ENCODE measurements at places on chromosomes 5 and 9.

- DNase-seq: no peak
Observed at GRCh38 chr5:42377496-42377895, 45.7 kb upstream of the GHR start.

GRCh38 chr5:8958602-8959001 lies 587.3 kb downstream of the SEMA5A start:
- DNase-seq: no peak

- no peak for DNase-seq
Observed at GRCh38 chr5:113574417-113574816, 60.9 kb downstream of the YTHDC2 start.

DNA sequence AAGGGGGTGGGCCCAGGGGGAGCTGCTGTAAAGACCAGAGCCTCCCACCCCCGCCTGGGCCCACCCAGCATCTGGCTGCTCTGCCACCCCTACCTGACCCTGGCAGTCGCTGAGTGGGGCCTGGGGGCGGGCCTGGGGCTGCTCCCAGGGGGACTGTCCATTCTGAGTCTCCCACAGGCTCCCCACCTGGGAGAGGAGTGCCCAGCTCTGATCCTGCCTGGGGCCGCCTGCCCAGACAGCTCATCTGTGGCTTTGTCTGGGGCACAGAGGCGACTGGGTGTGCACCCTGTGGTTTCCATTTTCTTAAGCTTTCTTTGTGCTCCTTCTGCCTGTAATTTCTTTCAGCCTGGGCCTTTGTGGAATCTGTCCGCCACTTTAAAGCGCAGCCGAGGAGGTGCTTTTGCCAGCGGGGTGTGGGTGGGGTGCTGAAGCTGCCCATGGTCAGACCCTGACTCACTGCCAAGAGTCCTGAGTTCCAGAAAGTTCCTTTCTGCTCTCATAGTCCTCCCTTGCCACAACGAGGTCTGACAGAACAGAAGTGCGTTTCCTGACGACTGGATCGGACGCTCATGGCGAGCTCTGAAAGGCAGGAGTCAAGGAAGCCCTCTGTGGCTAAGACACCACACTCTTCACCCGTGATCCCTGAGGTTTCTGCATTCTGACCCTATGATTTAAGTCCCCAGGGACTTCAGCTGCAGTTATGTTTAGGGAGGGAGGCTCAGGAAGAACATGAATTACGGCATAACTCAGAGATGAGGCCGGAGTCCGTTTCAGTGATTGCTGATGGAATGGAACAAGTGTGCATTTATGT lies 225.0 kb downstream of the FANCC start:
- no peak for DNase-seq

DNA sequence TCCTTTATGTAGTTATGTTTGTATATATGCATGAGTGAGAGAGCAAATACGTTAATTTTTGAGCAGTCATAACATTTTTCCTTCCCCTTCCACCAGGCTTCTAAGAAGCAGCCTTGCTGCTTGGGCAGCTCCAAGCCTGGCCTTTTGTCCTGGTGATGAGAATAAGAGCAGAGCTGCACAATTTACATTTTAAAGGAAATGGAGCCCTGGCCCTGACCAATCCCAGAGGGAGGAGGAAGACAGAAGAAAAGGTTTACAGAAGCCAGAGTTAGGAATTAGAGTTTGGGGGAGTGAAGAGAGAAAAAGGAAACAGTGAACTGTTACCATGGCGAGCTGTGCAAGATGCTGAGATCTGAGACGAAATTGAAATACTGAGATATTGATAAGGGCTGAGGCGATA lies 25.3 kb upstream of the EFNA5 start:
- no peak for DNase-seq

- DNase-seq: no peak
Observed at GRCh38 chr9:136352682-136353081, 10.9 kb downstream of the DNLZ start.

DNA sequence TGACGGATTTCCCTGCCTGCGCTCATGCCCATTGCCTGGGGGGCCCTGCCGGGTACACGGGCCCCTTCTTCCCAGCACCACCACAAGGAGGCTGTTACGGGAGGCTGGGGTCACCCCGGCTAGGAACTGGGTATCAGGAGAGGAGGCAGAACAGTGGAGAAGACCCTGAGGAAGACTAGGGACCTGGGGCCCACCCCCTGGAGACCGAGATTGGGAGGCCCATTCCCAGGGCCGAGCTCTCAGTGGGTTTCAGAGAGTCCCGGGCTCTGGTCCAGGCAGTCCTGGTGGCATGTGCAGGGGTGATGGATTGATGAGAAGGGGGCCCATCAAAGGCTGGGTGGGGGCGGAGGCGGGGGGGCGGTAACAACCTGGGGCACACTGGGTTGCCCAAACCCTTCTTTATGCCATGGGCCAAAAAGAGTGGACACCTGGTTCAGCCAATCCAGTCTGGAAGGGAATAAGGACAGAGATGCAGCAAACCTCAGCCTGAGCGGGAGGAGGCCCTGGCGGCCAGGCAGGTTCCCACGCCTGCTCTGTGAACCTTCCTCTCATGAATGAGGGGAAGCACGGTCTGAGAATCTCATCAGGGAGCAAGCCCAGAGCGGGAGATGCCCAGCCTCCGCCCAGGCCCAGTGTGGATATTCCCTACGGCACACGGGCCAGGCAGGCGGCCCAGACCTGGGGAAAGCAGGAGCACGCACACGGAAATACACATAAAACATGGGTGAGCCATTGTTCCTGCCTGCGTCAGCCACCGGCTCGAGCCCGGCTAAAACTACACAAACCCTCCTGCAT lies 785 bp upstream of the P4HA2 start:
- no peak for DNase-seq

GRCh38 chr9:71131145-71131544 lies 9.7 kb upstream of the TRPM3 start:
- no peak for DNase-seq

DNA sequence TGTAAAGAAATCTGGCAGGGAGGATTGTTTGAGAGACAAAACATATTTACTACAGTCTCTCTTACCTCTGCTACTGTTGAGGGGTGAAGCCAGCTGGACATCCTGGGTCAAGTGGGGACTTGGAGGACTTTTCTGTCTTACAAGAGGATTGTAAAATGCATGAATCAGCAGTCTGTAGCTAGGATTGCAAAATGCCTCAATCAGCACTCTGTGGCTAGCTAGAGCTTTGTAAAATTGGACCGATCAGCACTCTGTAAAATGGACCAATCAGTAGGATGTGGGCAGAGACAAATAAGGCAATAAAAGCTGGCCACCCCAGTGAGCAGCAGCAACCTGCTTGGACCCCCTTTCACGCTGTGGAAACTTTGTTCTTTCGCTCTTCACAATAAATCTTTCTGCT lies 995.8 kb upstream of the CDH6 start:
- no peak for DNase-seq

Measured in ureter (tissue), 1 donor.